ENCODE measurements at places on chromosomes 4 and X.

- no peak for DNase-seq
These were observed 1811.6 kb downstream of the ARAP2 start for GRCh38 chr4:34432706-34433105.

DNA sequence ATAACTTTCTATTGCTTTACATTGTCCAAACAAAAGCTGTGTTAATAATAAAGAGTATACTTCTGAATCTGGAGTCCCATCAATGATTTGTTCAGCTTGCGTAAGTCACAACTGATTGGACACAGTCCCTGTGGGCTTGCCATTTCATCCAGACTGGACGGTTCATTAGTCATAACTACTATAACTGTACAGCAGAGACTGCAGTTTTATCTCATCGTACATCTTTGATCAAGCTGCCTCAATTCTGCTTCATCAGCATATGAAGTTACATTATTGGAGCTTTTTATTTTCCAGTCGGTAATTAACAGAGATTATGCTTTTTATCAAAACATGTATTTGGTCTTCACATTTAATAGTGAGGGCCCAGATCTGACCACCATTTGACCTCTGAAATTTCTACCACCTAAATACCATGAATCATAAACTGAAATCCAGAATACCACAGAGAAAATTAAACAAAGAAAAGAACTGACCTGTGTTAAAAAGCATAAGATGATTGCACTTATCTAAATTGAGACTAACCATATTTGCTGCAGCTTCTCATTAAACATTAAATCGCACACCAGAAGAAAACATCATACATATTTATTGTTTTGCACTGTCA is 12.5 kb upstream of the MAB21L2 start:
- no peak for DNase-seq

DNA sequence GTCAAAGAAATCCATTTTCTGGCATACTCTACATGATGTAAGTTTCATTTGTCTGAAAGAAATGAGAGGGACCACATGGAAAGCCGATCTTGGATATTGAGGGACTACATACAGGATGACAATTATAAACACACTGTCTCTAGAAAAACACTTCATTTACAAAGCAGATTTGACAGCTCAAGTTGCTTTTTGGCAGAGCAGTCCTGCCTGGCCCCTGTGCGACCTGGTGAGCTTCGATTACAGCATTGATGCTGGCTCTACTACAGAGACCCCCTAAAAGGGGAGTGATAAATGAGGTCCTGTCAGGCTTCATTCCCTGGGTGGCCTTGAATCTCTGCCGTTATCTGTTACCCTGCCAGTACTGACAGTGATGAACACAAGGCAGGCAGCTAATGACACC is 215.2 kb upstream of the NOCT start:
- no peak for DNase-seq

GRCh38 chrX:1902901-1903235 is 288.0 kb downstream of the ASMT start:
- DNase-seq, result no peak

DNA sequence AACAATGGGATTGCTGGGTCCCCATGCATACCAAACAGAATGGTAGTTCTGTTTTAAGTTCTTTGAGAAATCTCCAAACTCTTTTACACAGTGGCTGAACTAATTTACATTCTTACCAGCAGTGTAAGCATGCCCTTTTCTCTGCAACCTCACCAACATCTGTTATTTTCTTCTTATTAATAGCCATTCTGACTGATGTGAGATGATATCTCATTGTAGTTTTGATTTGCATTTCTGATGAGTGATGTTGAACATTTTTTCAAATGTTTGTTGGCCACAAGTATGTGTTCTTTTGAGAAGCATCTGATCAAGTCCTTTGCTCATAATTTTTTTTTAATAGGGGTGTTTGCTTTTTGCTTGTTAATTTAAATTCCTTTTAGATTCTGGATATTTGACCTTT is 41.2 kb upstream of the ZMAT1 start:
- no peak for DNase-seq

DNA sequence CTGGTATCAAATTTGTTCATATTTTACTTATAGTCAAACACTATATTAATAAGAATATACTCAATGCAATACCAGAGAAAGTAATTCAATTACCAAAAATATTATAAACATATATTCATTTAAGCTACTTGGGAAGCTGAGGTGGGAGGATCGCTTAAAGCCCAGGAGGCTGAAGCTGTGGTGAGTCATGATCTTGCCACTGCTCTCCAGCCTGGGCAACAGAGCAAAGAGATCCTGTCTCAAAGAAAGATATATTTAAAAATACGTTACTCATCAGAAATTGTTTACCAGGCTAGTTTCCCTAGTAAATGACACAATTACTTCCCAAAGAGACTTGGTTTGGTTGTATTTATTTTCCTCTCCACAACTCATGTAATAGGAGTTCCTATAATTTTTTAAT is 433.6 kb downstream of the GASK1B start:
- DNase-seq, result no peak

- DNase-seq, result no peak
These were observed 2.4 kb downstream of the HADH start for GRCh38 chr4:107991945-107992630.

DNA sequence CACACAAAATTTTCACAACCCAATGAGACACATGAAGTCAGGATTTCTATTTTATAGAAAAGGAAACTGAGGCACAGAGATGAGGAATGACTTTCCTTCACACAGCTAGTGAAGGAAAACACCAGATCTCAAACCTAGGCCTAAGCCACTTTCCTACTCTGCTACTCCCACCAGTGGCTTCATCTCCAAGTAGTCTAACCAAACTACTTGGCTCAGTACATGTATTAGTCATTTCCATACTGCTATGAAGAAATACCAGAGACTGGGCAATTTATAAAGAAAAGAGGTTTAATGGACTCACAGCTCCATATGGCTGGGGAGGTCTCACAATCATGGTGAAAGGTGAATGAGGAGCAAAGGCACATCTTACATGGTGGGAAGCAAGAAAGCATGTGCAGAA is 196.6 kb downstream of the EVC2 start:
- DNase-seq, result no peak

DNA sequence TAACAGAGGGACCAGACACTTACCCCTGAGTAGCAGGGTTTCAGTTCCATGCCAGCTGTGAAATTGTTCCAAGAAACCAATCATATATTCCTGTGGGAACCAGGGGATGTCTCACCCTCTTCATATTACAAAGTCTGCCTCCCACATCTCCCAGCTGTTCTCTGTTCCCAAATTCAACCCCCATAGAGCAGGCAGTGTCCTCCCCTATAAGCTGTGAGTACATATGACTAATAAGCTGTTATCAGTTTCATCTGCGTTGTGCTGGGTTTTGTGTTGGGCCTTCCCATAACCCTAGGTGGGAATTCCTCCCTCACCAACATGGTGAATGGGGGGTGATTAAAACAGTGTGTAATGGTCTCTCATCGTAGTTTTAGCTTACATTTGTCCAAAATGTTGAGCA is 41.0 kb downstream of the CEP44 start:
- DNase-seq, result no peak

DNA sequence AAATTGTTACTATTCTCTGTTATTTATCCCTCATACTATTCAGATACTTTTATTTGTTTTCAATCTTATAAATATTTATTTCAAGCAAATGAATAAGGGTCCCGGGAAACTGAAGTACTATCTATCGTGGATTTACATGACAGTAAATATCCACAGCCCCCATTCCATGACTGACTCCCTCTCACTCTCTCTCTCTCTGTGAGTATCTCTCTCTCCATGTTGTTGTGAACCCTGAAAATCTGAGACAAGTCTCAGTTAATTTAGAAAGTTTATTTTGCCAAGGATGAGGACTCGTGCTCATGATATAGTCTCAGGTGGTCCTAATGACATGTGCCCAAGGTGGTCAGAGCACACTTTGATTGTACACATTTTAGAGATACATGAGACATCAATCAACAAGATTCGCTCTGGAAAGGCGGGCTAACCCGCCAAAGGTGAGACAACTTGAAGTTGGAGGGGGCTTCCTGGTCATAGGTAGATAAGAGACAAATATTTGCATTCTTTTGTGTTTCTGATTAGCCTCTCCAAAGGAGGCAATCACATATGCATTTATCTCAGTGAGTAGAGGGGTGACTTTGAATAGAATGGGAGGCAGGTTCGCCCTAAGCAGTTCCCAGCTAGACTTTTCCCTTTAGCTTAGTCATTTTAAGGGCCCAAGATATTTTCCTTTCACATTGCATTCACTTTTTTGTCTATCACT is 986.4 kb downstream of the NLGN4X start:
- DNase-seq, result no peak

GRCh38 chrX:107656978-107657377 is 28.7 kb downstream of the PRPS1 start:
- no peak for DNase-seq

DNA sequence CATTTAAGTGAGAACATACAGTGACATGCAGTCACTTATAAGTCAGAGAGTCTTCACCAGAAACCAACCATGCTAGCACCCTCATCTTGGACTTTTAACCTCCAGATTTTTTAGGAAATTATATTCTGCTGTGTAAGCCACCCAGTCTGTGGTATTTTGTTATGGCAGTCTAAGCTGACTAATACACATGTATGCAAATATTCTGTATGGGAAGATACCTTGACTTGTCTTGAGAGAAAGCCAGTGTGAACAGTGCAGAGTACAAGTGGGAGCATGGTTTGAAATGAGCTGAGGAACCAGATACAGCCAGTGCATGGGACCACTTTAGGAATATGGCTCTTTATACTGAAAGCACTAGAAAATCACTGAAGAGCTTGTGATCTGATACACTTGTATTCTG is 110.4 kb upstream of the MAP9 start:
- DNase-seq, result no peak

DNA sequence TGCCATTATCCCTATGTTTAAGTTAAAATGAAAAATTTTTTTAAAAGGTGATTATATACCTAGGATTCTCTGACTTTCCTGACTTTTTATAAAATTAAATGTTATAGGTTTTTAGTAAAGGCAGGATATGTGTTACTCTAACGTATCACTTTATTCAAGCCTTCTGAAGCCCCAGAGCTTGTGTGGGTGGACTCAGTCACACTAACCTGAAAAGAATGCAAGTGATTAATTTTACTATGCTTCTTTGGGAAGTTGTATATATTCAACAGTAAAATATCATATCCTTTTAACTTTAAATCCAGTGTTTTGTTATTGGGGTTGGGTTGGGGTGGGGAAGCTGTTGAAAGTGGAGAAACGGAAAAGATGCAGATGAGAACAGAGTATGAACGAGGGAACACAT is 22.8 kb downstream of the PDLIM3 start:
- no peak for DNase-seq

GRCh38 chr4:47160095-47160494 is 128.7 kb downstream of the GABRB1 start:
- DNase-seq, result peak; percentile 36

- no peak for DNase-seq
These were observed 24.9 kb upstream of the DYNLT3 start for GRCh38 chrX:37872303-37872655.

DNA sequence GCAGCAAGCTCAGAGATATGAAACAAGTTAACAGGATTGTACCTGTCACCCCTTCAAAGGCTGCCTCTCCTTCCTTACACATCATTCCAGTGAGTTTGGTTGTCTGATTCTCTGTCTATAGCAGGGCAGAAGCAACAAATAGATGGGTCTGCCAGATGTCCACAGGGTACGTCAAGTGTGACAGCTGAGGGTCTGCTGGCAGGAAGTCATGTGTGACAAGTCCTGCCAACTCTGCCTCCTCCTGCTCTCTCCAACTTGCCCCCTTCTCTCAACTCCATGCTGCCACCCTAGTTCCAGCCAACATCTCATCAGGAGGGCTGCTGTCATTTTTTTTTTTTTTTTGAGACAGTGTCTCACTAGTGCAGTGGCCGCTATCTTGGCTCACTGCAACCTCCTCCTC is 109.2 kb downstream of the NSUN7 start:
- no peak for DNase-seq

GRCh38 chr4:183872531-183872930 is 32.6 kb upstream of the STOX2 start:
- no peak for DNase-seq

- no peak for DNase-seq
These were observed 840 bp downstream of the GRID2 start for GRCh38 chr4:92304606-92305005.

GRCh38 chr4:6200011-6200921 is at the start of gene JAKMIP1:
Gene JAKMIP1 (minus strand): TSS chr4:6200549. CDS start chr4:6112850, 87,699 bp downstream.
- DNase-seq, result peak; percentile 40

- DNase-seq, result no peak
These were observed 4.5 kb downstream of the CBR4 start for GRCh38 chr4:169005453-169006099.

- DNase-seq, result no peak
These were observed 176.4 kb downstream of the PTTG2 start for GRCh38 chr4:38136604-38137003.
